ENCODE measurements at places on chromosomes 13 and 19.

- no peak for DNase-seq
Observed at GRCh38 chr19:30557212-30557611, 185.0 kb downstream of the ZNF536 start.

DNA sequence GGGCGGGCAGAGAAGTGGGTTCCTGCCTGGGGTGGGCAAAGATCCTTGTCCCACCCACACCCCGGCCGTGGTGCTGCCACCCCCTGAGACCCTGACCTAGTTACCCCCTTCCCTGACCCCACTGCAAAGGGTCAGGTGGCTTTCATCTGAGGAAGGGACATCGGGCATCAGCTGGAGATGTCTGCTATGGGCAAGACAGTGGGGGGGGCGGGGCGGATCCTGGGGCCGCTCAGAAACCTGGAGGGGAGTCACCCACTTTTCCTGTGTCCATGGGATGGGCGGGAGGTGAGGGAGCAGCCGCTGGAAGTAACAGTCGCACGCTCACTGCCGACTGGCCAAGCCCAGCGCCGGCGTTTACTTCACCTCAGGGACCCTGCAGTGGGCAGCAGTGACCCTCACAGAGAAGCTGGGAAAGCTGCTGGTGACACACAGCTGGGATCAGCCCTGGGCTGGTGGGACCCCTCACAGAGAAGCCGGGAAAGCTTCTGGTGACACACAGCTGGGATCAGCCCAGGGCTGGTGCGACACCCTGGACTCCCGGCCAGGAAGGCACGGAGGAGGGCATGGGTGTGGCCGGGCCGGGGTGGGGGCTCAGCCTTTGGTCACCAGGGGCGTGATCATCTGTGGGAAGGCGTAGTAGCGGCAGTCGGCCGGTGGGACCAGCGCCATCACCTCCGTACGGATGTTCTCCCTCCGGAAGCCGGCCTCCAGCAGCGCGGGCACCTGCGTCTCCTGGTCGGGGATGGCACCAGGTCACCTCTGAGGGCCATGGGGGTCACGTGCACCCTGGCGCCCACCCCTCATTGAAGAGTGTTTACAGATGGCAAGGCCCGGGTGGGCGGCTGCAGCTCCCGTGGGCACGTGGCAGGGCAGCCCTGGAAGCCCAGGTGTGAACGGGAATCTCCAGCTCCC, 4.3 kb downstream of the GAMT start:
- no peak for DNase-seq

DNA sequence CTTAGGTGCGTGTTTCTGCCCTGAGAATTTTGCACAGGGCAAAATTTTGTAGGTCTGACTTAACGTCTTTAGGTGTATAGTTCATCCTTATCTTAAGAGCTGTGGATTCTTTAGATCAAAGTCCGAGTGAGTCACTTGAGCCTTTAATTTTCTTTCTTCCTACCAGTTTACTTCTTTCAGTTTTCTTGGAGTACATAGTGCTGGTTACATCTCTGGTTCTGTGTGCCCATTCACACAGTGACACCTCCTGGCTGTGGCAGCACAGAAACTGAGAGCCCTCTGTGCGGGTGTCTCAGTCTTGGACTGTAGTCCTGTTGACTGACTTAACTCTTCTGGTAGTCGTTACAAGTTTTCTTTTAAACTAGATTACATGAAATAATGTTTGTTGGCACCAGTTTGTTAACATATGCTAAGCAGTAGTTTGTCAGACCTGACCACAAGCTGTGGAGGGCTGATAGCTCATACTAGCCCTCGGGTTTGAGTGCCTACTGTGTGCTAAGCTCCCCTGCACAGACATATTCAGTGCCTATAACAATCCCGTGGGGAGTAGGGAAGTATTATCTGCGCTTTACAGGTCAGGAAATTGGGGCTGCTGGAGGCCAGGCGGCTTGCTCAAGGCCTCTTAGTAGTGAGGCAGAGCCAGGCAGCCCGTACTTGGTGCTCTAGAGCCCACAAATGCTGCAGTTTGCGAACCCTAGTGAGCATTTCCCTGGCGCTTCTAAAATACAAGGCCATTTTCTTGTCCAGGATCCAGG, 1.6 kb downstream of the GATAD2A start:
- peak; percentile 31 for DNase-seq

- DNase-seq = no peak
Observed at GRCh38 chr19:35785339-35785627, 9.9 kb downstream of the ARHGAP33 start.

GRCh38 chr13:50891206-50891605, 18.4 kb upstream of the RNASEH2B start:
- no peak for DNase-seq

GRCh38 chr13:19597523-19597922, 35.9 kb upstream of the MPHOSPH8 start:
- no peak for DNase-seq

DNA sequence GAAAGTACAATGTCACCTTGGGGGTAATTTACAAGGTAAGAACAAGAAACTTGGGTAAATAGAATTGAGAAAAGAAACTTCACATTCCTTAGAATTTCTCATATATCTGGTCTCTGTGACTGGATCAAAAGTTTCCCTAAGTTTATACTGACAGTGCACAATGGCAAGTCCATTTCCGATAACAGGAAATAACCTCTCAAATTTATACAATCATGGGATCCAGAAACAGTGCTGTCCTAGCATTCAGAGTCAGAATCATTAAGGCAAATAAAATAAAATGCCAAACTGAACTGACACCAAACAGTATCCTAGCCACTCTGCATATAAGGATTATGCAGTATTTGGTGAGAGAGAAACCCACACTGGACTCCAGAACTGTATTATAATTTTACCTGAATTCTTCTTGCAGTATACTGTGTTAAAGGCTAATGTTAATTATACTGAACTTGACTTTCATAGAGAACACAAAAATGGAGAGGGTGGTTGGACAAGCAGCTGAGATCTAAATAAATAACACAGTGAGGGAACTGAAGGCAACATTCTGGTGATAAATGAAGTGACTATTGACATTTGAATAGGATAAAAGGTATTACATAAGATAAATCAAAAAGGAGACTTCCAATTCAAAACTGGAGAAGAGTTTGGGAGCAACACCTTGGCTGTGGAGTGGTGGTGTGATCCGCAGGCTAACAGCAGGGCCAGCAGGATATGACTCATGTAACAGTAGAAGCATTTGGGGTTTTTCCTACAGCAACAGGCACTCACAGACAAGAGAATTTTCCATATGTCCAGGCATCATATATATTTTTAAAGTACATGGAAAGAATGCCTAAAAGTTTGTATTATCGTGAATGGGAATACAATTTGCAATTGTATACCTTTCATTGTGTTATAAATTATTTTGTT, 932.5 kb upstream of the MIR17HG start:
- DNase-seq = no peak

DNA sequence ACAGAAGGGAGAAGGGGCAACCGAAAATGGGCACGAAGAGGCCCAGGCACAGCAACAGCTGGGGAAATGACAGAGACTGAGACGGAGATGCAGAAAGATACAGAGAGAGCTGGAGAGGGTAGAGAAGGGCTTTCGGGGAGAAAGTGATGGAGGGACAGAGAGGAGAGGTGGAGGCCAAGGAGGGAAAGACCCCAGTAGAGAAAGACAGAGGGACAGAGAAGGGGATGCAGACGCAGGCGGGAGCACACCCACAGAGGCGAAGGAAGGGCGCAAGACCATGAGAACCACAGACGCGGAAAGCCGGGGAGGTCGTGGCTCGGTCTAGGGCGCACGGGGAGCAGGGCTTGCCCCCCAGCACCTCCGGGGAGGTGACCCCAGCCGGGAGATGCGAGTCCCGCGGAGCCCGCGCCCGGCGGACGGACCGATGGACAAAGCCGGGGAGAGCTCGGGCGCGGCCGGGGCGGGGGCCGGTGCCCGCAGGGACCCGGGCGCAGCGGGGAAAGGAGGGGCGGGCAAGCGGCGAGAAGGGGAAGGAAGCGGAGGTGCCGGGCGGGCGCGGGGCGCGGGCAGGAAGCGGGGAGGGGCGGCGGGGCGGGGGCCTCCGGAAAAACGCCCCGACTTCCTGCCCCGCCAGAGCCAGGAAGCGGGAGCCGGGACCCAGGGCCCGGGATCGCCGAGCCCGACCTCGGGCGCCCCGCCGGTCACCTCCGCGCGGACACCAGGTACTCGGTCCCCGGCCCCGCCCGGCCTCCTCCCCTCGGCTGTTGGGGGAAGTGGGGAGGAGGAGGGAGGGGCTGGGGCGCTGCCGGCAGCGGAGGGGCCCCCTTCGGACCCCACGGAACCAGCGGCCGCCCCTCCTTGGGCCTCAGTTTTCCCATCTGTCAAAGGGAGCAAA, at the start of gene ARHGEF1:
TSS of gene ARHGEF1 (plus strand) at position 617 of the 895 bp plus-strand sequence. CDS start 4,899 bp downstream, outside the sequence.
- DNase-seq = no peak

GRCh38 chr13:96988441-96988840, 5.8 kb downstream of the OXGR1 start:
- DNase-seq = no peak

DNA sequence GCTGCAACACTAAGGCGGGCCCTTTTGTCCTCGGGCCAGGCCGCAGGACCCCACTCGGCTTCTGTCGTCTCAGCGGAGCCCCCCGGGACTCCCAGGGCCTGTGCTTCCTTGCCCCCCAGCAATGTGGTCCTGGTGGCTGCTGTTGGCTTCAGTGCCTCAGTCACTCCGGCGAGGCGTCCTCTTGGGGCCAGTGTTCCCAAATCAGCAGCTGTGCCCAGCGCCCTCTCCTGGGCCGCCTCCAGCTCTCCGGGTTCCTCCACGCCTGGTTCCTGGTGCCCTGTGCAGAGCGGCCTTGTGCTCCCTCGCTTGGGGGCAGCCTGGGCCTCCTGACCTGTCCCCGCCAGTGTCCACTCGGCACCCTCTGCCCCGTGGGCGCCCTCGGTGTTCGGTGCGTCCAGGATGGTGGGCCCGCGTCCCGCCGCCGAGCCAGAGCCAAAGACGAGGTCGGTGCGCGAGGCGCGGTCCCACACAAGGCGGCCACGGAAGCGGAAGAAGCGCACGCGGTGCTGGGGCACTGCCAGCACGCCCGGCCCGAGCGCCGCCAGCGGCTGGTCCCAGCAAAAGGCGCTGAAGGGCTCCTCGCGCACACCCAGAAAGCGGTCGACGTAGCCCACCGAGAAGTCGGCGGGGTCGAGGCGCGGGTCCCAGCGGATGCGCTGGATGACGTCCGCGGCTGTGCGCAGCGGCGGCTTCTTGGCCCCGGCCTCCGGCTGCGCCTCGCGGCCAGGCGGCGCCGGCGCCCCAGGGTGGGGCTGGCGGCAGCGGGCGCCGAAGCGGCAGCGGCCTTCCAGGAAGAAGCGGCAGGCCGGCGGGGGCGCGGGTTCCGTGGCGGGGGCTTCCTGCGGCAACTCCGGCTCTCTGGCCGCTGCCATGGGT, 685 bp downstream of the LENG9 start:
- no peak for DNase-seq

- no peak for DNase-seq
Observed at GRCh38 chr19:17415121-17415520, 4.7 kb upstream of the MVB12A start.

DNA sequence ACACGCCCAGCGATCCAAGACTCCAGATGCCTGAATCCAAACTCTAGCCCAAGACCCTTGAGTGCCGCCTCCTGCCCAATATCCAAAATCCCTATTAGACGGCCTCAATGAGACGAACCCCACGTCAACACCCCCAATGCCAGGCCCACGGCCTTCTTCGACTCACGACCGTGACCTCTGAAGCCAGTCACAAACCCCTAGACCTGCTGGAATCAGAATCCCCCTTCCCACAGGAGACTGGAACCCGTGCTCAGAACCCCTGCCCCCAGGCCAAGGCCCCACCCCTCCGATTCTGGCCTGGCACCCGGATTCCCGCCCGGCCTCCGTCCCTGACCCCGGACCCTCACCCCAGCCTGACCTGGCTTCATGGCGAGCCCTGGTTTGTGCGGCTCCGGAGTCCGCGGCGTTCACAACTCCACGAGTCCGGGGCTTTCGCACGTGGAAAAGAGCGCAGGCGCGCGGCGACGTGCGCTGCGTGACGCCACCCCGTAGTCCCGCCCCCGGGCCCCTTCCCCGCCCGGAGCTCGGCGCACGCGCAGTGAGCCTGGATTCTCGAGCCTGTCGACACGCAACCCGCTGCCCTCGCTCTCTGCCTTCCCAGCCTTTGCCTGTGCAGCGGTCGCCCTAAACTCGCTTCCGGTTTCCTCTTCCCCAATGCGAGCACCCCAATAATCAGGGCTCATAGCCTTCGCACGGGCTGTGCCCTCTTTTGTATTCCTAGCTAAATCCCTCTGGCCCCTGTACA, at the start of gene FBL:
TSS of gene FBL (minus strand) at position 447 of the 745 bp plus-strand sequence. CDS start at position 368, 79 bp downstream.
- DNase-seq = peak; percentile 97

GRCh38 chr19:13935765-13936510, 2.3 kb downstream of the PODNL1 start:
- DNase-seq = no peak

DNA sequence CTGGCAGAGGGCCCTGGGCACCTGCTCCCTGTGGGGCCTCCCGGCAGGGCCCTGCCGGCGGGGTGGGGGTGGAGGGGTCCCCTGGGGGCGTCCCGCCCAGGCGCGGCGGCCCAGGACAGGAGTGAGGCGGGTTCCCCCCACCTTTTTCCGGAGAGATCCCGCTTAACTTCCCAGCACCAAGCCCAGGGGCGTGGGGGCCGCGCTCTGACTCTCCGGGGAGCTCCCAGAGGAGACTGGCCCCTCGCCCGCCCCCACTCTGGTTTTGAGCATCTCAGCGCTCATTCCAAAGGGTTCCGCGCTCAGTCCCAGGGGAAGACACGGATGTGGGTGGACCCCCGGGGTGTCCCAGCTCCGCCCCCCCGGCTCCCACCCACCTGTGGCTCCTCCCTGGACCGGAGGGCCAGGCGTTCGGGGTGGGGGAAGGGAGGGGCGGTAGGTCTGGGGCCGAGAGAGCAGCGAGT, 476 bp downstream of the C2CD4C start:
- no peak for DNase-seq

GRCh38 chr19:51108805-51109146, 567 bp upstream of the CTU1 start:
- DNase-seq = no peak

DNA sequence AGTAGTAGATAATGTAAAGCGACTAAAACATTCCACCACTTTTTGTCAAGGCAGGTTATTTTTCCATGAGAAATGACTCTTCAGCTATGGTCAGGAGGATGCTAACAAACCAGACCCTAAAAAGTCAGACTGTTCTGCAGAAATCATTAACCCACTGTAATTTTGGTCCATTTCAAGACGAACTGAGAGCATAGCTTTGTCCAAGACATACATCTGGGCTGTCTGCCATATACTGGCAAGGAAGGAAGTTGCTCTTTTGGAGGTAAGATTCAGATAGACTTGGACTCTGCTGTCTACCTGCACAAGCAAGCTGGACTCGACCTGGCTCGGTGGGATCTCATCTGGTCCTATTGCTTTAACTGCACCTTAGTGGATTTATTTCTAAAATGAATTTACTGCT, 207.8 kb downstream of the POSTN start:
- no peak for DNase-seq

- no peak for DNase-seq
Observed at GRCh38 chr19:9295411-9295849, 14.2 kb downstream of the ZNF699 start.

GRCh38 chr19:4636151-4636717, 3.1 kb upstream of the TNFAIP8L1 start:
- DNase-seq = peak; percentile 48
